ENCODE measurements at places on chromosomes 11 and 22. TPM values are rescaled to one million over a fixed set of nuclear protein-coding genes. Genes with fewer than 3 reads are reported as not detected.
A peak's percentile ranks its signal among the peaks of the same experiment; 100 is the strongest.

- H3K4me1 ChIP-seq: peaks cover 7% of the 10 kb centered on the region
- H3K27me3 ChIP-seq: no peaks in the 10 kb centered on the region
- no peaks in the 10 kb centered on the region for H3K36me3 ChIP-seq
- no peak for DNase-seq
- no peak overlapping the region for H3K27ac ChIP-seq
Observed at GRCh38 chr11:3952715-3953114, 97.3 kb downstream of the STIM1 start.

DNA sequence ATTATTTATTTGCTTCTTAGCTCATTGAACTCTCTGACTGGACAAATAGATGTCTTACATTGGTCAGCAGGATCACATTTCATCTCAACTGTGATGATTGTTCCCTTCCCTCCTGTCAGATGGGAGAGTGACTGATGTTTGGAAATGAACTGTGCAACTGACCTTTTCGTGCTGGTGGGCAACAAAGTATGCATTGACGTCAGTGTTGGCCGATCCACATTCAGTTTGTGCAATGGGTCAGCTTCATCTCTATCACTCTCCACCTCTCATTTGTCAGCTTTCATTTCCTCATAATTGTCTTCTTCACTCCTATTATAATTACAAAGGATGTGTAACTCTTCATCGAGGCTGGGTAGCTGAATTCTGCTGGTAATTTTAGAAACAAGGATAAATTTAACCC lies 71.3 kb downstream of the PPP2R1B start:
- H3K36me3 ChIP-seq: no peaks in the 10 kb centered on the region
- H3K4me3 ChIP-seq: no peak overlapping the region
- peaks cover 11% of the 10 kb centered on the region for H3K4me1 ChIP-seq
- no peaks in the 10 kb centered on the region for H3K27me3 ChIP-seq
- H3K27ac ChIP-seq: no peak overlapping the region

DNA sequence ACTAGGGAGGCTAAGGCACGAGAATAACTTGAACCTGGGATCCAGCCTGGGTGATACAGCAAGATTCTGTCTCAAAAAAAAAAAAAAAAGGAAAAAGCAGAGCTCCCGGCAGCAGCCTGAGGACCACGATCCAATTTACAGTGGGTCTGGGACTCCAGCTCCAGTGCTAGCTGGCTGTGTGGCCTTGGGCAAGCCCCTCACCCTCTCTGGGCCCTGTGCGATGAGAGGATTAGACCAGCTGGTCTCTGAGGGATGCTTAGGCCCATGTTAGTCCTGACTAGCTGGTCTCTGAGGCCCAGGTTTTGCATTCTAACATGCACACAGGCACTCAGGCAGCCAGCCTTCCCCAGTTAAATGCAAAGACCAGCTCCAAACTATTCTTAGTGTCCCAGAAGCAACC lies 13.7 kb downstream of the CARD10 start:
- no peak overlapping the region for H3K27ac ChIP-seq
- no peaks in the 10 kb centered on the region for H3K36me3 ChIP-seq
- H3K4me1 ChIP-seq: peaks cover 26% of the 10 kb centered on the region

DNA sequence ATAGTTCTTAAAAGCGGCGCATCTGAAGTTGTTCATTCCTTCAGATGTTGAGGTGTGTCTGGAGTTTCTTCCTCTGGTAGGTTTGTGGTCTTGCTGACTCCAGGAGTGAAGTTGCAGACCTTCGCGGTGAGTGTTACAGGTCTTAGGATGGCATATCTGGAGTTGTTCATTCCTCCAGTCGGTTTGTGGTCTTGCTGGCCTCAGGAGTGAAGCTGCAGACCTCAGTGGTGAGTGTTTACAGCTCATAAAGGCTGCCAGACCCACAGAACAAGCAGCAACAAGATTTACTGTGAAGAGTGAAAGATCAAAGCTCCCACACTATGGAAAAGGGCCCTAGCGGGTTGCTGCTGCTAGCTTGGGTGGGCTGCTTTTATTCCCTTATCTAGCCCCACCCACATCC lies 201.7 kb upstream of the PDGFD start:
- no peak overlapping the region for H3K27ac ChIP-seq
- H3K36me3 ChIP-seq: peaks cover 3% of the 10 kb centered on the region
- peaks cover 14% of the 10 kb centered on the region for H3K4me1 ChIP-seq
- H3K4me3 ChIP-seq: no peak overlapping the region
- H3K27me3 ChIP-seq: no peaks in the 10 kb centered on the region

DNA sequence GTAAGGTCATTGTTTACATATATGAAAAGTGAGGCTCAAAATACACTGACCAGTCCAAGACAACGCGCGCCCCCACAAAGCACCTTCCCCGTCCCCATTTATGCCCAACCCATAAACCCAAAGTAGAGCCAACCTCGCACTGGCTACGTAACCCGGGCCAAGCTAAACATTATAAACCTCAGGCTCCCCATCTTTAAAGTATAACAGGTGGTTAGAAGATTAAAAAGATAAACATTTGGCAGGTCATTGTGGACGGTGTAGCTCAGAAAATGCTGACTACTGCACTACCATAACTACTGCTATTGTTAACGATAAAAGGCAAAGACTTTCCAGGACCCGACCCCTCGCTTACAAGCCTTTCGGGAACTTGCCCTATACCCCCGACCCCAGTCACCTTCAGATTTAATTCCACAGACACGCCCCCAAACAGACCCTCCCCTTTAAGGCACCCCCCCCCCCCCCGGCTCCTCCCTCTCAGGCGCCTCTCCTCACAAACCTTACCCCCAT lies 470 bp downstream of the NUMA1 start:
- DNase-seq: no peak
- H3K36me3 ChIP-seq: peaks cover 4% of the 10 kb centered on the region
- peak overlapping the region; percentile 84 for H3K4me3 ChIP-seq
- no peaks in the 10 kb centered on the region for H3K27me3 ChIP-seq

Gene CLCF1
- 0.48 TPM for total RNA-seq
